ENCODE measurements at places on chromosomes 2 and 18.
A peak's percentile ranks its signal among the peaks of the same experiment; 100 is the strongest.

- DNase-seq = no peak
These were observed 53.5 kb downstream of the TFCP2L1 start for GRCh38 chr2:121231385-121232000.

GRCh38 chr2:189467593-189467992, 26.3 kb downstream of the WDR75 start:
- DNase-seq = no peak

- DNase-seq = no peak
These were observed 19.9 kb downstream of the TMSB10 start for GRCh38 chr2:84925336-84925723.

DNA sequence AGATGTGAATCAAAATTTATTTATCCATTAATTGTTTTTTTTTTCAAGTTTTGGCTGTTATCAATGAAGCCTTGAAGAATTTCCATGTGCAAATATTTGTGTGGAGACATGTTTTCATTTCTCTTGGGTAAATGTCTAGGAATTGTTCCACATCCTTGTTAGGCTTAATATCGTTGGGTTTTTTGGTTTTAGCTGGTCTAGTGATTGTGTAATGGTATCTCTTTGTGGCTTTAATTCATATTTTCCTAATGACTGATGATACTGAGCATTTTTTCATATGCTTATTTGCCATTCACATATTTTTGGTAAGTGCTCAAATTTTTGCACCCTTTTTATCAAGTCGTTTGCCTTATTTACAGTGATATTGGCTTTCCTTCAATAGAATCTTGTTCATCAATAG, 250.3 kb upstream of the EPHA4 start:
- DNase-seq = no peak

DNA sequence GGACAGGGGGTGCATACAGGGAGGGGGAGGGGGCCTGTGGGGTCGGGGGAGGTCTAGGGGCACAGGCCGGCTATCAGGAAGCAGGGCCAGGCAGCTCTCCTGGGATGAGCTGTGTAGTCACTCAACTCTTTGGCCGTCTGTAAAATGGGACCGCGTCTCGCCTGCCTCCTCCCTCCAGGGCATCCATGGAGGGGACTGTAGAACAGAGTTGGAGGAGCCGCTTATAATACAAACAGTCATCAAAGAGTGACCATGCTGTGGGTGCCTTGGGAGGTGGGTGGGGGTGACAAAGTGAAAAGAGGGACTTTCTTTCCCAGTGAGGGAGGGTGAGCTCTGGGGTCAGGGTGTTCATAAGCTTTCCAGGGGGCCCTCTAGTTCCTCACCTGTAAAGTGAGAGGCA, 169.6 kb upstream of the HAAO start:
- no peak for DNase-seq

- DNase-seq = peak; percentile 87
These were observed 3.3 kb downstream of the BOK start for GRCh38 chr2:241561832-241562231.

DNA sequence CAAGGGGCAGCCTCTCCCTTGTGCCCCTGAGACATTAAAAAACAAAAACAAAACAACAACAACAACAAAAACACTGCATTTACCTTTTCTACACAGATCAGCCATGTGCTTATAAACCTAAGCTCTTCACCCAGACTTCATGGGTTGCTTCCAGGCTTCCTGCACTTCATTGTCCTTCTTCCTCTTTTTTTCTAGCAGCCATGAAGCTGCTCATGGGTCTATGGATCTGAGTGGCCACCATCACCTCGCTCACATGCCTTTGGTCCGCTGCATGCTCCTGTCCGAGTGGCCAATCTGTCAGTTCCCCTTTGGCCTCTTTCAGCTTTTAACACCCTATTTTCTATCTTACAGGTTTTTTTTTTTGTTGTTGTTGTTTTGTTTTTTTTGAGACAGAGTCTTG, 9.0 kb upstream of the TET3 start:
- no peak for DNase-seq

GRCh38 chr18:48227206-48227605, 182.0 kb downstream of the ZBTB7C start:
- no peak for DNase-seq

GRCh38 chr2:232330068-232330999, 48.2 kb upstream of the ALPP start:
- peak; percentile 18 for DNase-seq

- DNase-seq = no peak
These were observed 1615.3 kb upstream of the ZEB2 start for GRCh38 chr2:146135245-146135644.

GRCh38 chr2:132424526-132425121, 8.0 kb downstream of the GPR39 start:
- no peak for DNase-seq

DNA sequence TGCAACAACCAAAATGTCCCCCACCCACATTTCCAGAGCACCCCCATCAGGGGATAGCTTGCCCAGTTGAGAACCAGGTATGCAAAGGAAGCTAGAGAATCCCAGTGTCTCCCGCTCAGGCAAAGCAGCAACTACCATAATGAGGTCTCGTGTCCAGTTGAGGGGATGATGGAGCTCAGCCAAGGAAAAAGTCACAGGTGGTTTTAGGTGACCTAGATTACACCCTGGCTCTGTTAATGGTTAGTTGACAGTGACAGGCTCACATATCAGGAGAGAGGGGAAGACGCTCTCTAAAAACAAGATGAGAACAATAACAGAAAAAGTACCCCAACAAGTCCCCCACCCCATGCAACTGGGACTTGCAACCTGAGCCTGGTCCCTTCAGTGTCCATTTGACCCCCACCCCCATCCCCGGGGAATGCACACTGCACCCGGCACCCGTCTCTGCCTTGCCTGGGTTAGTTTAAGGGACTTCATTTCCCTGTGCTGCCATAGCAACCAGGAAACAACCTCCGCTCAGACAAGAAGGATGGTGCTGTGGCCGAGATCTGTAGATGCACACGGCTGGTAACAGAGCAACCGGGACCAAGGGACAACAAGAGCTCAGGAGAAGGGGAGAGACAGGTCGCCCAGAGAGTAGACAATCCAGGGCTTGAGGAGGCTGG, at the start of gene KIAA2012:
Gene KIAA2012 (plus strand): TSS at position 519 of the 665 bp plus-strand sequence. CDS start 373 bp downstream, outside the sequence.
- DNase-seq = peak; percentile 49

DNA sequence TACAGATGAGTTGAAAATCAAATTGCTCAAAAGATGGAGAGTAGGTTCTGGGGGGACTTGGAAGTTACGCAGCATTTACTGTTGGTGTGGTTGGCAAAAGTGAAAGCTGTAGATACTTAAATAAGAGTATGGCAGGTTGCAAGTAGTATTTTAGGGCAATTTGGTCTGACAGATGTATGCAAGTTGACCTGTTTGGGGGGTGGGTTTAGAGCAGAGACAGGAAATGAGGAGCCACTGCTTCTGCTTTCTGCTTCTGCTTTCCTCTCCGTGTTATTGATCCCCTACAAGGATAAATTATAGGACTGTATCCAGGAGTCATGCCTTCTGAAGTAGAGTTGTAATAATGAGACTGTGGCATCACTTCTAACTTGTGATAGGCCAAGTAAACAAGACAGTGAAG, 71.2 kb downstream of the EPAS1 start:
- DNase-seq = no peak

- peak; percentile 93 for DNase-seq
These were observed at the start of the genes DOK1 and LOXL3 for GRCh38 chr2:74553892-74554819. TSS of gene DOK1 (plus strand) at chr2:74554720. CDS start at chr2:74554755, 35 bp downstream. TSS of gene LOXL3 (minus strand) at chr2:74553942. CDS start at chr2:74552634, 1,308 bp downstream.

DNA sequence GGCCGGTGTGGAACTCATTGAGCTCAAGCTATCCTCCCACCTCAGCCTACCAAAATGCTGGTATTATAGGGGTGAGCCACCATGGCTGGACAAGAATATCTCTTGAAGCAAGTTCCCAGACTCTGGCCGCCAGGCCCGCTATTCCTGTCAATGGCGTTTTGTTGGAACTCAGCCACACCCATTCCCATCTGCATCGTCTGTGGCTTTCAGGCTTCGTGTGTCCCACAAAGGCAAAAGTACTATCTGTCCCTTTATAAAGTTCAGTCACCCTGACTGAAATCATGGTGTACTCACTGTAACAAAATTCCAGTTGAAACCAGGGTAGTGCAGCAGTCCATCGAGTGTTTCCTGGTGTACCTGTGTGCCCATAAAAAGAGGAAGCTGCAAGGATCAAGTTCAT, 96.7 kb downstream of the SH3BP4 start:
- DNase-seq = no peak

All from right hindlimb (tissue), 1 donor.